Anterior cingulate cortex (tissue), 58 donors: ENCODE measurements at places on chromosomes 1 and 21.

DNA sequence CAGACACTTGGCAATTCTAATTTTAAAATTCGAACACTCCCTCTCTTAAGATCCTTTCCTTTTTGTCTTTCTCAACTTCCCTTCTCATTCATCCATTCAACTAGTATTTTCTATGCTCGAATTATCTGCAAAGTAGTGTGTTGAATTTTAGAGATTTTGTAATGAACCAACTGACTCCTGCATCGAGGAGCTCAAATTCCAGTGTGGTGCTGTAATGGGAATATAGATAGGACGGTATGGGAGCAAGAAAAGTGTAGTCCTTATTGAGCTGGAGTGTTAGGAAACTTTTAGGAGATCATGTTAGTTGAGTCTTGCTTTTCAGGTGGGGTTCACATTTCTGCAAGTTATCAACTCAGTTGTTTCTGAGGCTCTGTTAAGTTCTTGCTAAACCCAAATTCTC is 897.5 kb downstream of the TTLL7 start:
- DNase-seq: no peak

GRCh38 chr1:245510144-245510543 is 355.4 kb downstream of the KIF26B start:
- no peak for DNase-seq

- no peak for DNase-seq
Observed at GRCh38 chr1:61853583-61853982, 111.3 kb downstream of the PATJ start.

DNA sequence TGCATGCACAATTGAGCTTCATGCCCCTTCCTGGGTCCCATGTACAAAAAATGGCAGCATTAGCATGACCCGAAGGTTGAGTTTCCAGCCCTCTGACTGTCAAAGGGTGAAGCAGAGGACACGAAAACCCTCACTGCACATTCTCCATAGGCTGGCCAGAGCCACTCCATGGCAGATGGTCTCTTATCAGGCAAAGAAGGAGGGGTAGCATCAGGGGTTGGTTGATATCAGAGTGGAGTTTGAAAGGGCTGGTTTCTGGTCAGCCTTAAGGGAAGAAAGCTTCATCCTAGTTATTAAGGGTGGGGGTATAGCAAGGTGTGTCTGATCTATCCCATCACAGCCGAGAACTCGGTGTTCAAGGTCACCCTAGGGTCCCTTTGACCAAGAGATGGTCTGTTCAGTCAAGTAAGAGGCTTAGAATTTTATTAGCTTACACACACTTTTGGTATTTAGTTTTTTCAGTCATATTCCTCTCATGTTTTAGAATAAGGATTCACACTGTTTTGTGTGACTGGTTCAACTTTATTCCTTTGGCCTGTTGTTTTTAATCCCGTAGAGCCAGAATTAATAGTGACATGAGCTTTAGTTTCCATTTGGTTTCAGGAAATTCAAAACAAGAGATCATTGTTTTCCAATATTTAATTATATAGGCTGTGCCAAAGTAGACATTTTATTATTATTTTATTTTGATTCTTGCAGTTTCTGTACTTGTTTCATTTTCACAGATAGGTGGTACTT is 199.9 kb upstream of the FMN2 start:
- no peak for DNase-seq

DNA sequence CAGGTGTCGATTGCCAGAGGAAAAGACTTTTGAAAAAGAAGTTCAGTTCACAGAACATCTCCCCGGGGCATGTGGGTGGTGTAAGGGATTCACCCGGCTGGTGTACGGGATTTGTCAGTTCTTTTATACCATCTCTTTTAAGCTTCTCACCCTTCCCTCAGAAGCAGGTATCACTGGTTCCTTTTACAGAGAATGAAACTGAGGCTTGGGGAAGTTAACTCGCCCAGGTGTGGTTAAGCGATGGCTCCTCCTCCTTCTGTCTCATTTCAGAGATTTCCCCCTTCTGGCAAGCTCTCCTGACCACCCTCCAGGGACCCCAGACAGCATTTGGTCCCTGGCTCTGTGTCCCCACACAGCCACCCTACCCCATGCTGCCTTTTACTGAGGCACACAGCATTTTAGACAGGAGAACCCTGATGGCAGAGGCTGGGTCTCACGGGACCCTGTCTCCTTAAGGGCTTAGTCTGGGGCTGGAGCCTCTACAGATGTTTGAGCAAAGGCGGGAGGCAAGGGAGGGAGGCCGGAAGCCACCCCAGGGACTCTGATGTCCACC is 2.8 kb upstream of the ECE1 start:
- no peak for DNase-seq

DNA sequence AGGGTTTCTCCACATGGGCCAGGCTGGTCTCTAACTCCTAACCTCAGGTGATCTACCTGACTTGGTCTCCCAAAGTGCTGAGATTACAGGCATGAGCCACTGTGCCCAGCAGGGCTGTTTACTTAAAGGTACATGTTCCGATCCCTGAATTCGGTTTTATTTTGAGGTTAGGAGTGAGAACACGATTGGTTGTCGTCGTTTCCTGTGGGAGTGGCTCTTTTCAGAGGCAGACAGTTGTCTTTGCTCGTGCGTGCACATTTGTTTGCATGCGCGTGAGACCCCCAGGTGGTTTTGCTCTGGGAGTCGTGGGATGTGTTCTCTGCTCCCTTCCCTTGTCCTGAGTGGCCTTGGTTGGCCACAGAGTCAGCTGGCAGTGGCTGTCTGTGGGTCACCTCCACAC is 60.2 kb downstream of the SKI start:
- no peak for DNase-seq

DNA sequence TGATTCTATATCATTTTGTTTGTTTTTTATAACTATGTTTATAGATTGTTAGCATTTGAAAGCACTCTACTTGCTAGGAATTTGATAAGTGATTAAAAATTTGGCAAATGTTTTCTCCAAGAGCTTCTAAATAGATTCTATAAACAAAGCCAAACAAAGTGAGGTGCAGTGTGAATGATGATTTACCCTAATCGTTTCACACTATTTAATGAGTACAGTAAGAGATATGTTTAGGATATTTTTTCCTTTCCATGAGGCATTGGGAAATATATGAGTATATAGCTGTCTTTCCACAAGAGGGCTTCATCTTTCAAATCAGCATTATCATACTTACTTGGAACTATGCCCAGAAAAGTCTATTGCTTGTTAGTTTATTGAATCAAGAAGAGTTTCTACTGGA is 277.0 kb upstream of the BRINP3 start:
- DNase-seq: no peak

- DNase-seq: no peak
Observed at GRCh38 chr1:51958824-51959223, 31.7 kb downstream of the RAB3B start.

DNA sequence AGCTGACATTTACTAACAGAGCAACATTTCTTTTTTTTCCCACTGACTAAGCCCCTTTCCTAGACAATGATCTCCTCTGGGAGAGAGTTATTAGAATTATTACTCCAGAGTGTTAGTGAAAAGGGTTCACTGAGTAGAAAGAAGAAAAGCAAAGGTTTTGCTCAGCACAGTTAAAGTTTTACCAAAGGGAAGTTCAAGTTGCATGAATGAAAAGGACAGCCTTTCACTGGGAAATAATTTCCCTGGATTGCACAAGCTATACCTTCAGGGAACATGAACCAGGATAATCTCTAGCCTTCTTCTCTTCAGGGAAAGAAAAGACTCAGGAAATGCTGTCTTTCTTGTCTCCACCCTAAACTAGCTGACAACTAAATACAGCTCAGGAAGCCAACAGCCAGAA is 71.4 kb upstream of the ESRRG start:
- DNase-seq: no peak

DNA sequence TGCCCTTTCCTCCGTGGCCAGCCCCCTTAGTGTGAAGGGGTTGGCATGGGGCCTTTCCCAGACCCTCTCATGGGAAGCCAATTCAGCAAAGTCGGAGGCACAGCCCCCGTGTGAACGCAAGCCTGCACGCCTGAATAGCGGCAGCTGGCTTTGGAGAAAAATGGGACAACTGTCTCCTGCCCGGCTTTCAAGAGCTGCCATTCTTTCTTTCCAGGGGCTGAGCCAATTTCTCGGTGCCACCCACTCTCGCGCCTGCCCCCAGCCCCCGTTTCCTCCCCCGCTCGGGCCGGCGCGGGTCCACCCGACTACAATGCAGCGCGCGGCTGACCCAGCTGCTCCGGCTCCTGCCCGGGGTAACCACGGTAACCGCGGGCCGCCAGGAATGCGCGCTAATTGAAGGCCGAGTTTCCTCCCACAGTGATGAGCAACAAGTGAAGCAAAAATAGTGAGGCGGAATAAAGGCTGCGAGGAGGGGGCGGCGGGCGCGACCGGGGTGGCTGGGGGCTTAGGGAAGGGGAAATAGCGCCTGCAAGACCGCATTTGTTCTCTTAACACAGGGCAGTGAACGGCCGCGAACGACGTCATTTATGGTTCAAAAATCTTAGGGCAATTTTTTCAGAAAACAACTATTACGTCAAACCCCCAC is 27.8 kb downstream of the ILDR2 start:
- peak; percentile 62 for DNase-seq

- no peak for DNase-seq
Observed at GRCh38 chr1:156714830-156715229, 9.4 kb upstream of the CRABP2 start.

GRCh38 chr1:117633423-117633822 is 27.6 kb downstream of the TENT5C start:
- DNase-seq: no peak

- no peak for DNase-seq
Observed at GRCh38 chr21:17921579-17922530, 102.7 kb upstream of the C21orf91 start.

- no peak for DNase-seq
Observed at GRCh38 chr21:14956807-14957206, 108.0 kb downstream of the NRIP1 start.

GRCh38 chr1:99544328-99544727 is 101.6 kb upstream of the PALMD start:
- no peak for DNase-seq

DNA sequence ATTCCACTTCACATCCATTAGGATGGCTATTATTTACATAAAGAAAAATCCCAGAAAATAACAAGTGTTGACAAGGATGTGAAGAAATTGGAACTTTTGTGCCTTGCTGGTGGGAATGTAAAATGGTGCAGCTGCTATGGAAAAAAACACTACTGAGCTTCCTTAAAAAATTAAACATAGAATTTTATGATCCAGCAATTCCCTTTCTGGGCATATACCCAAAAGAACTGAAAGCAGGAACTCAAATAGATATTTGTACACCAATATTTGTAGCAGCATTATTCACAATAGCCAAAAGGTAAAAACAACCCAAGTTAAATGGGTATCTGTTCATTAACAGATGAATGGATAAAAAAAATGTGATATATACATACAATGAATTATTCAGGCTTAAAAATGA is 45.6 kb downstream of the WNT2B start:
- no peak for DNase-seq

DNA sequence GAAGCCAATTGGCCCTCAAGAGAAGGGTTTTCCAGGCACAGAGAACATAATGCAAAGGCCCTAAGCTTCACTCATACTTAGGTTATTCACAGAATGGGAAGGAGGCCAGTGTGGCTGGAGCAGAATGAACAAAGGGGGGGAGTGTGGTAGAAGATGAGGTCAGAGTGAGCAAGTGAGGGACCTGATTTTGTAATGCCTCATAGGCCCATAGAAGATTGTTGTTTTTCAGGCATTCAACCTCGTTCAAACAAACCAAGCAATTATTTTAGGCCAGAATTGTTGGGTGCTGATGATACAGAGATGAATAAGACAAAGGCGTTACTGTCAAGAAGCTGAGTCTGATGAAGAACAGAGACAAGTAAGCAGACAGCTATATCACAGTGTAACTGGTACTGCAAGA is 54.5 kb upstream of the RAP1A start:
- DNase-seq: peak; percentile 63

DNA sequence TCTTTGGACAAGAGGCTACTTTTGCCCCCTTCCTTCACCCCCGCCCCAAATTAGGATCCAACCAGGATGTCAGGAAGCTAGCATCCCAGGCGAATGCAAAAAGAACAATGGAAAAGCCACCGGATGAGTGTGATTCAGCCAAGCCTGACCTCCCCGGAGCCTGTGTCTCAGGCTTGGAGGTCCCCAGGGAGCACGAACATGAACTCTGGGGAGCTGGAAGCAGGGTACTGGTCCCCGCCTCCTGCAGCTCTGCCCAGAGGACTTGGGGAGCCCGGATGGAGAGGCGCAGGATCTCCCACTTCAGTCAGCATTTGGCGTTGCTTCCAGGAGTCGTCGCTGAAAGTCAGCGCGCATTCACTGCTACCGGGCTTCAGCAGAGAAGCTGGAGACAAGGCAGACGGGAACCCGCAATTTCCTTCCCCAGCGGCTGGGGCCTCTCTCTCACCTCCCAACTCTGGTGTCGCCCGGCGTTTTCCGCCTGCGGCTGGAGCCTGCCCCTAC is 1.8 kb upstream of the TBX15 start:
- no peak for DNase-seq
